ENCODE measurements at places on chromosomes 16 and 17. TPM values are rescaled to one million over a fixed set of nuclear protein-coding genes. Genes with fewer than 3 reads are reported as not detected.

GRCh38 chr16:49754495-49755312 is 101.2 kb downstream of the ZNF423 start:
- DNase-seq: no peak

DNA sequence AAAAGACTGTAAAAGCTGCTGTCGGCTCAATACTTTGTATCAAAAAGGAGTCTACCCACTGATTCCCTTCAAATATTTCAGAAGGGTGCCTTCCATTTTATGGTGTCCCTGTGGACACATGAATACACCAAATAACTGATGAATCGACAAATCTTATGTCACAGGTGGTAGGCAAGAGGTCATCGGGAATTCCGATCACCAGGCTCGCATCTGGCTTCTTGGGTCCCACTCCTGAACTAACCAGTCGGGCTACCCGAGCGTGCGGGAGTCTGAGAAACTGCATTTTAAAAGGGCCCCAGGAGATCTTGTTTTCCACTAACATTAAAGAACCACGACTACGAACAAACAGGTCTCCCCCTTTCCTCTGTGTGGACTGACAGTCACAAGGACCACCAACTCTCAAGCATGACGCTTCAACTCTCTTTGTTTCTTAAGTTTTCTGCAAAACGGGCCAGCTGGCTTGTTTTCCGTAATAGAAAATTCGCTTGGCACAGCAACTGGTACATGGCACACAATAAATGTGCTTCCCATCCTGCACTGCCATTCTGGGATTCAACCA is 873 bp downstream of the PSME3IP1 start:
- no peak for DNase-seq

DNA sequence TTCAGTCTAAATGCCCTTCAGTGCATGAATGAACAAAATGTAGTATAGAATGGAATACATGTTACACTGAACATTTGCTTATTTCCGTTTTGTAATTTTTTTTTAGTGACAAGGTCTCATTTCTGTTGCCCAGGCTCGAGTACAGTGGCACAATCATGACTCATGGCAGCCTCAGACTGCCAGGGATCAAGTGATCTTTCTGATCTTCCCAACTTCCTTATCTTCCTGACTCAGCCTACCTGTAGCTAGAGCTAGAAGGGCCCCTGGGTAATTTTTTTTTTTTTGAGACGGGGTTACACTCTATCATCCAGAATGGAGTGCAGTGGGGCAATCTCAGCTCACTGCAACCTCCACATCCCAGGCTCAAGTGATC is 7.3 kb upstream of the SLX4 start:
- DNase-seq: no peak

GRCh38 chr16:67206838-67207248 is 7.9 kb downstream of the ELMO3 start:
- DNase-seq: no peak

SAMD14 gene
- total RNA-seq: 6.0 TPM

ABCA8 gene
- 0.44 TPM for total RNA-seq
